Naive thymus-derived CD4-positive, alpha-beta T cell (primary cell): ENCODE measurements at places on chromosomes 4 and X.

DNA sequence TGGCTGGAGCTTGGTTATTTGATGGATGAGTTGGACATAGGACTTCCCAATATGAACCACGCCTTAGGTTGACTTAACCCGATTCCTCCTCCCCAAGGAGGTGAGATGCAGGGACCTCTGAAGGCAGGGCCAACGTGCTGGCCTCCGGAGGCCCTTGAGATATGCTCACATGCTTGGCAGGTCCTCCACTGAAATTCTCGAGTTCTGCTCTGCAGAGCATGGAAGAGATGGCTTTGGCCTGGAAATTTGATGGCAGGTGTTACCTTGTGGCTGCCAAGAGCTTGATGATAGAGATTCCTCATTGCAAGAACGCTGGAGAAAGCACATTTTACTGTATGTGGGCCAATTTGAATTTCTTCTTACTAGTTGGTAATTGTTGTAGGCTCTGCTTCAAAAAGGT lies 117.4 kb upstream of the LIMCH1 start:
- H3K27ac ChIP-seq, result no peak overlapping the region
- no peak for DNase-seq
- no peaks in the 10 kb centered on the region for H3K27me3 ChIP-seq
- no peaks in the 10 kb centered on the region for H3K36me3 ChIP-seq
- H3K4me1 ChIP-seq, result no peaks in the 10 kb centered on the region
- no peak overlapping the region for H3K4me3 ChIP-seq

- H3K36me3 ChIP-seq, result no peaks in the 10 kb centered on the region
- H3K4me3 ChIP-seq, result no peak overlapping the region
- DNase-seq, result no peak
- no peak overlapping the region for H3K27ac ChIP-seq
Measured at GRCh38 chr4:185656467-185656931, 121.2 kb upstream of the PDLIM3 start.

DNA sequence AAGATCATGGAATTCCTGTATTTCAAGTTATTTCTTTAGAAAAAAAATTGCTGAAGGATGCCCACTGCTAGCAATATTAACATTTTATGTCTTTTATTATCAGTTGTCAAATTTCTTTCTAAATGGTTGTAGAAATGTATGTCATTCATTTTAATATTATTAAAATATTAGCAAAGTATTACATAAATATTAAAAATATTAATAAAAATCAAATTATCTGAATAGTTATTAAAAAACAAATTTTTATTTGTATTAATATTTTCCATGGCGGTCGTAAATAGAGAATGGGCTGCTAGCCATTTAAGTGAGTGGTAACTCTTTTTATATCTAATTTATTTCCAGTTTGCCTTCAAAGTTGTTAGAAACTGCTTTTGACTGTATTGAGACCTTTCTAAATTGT lies 72.2 kb downstream of the ATP10D start:
- no peak overlapping the region for H3K27ac ChIP-seq
- no peaks in the 10 kb centered on the region for H3K27me3 ChIP-seq
- DNase-seq, result no peak
- no peak overlapping the region for H3K4me3 ChIP-seq
- H3K36me3 ChIP-seq, result no peaks in the 10 kb centered on the region

DNA sequence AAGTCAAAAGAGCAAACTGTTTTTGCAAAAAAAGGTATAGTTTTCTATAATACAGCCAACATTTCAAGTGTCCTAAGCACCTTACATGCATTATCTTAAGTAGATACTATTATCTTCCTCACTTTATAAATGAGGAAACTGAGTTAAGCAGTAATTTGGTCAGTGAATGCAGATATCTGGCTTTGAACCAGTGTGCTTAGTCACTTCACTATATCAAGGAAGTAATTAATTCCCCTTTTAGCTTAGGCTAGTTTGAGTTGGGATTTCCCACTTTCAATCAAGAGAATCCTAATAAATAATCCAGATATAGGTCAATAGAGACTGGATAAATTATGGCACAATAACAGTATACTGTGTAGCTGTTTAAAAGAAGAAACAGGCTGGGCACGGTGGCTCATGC lies 14.8 kb downstream of the SPINK2 start:
- no peaks in the 10 kb centered on the region for H3K36me3 ChIP-seq
- DNase-seq, result no peak
- H3K27ac ChIP-seq, result no peak overlapping the region
- H3K4me3 ChIP-seq, result no peak overlapping the region
- no peaks in the 10 kb centered on the region for H3K27me3 ChIP-seq
- no peaks in the 10 kb centered on the region for H3K4me1 ChIP-seq

- no peaks in the 10 kb centered on the region for H3K4me1 ChIP-seq
- H3K4me3 ChIP-seq, result no peak overlapping the region
- no peaks in the 10 kb centered on the region for H3K36me3 ChIP-seq
- H3K27me3 ChIP-seq, result no peaks in the 10 kb centered on the region
Measured at GRCh38 chr4:137529432-137529831, 2.9 kb downstream of the PCDH18 start.

GRCh38 chr4:98639108-98639507 lies 19.3 kb downstream of the TSPAN5 start:
- peaks cover 8% of the 10 kb centered on the region for H3K4me1 ChIP-seq
- no peaks in the 10 kb centered on the region for H3K27me3 ChIP-seq
- H3K27ac ChIP-seq, result peak overlapping the region; percentile 49
- peak overlapping the region; percentile 36 for H3K4me3 ChIP-seq

GRCh38 chrX:150919401-150919800 lies 20.9 kb upstream of the CD99L2 start:
- no peaks in the 10 kb centered on the region for H3K4me1 ChIP-seq
- no peak overlapping the region for H3K27ac ChIP-seq

DNA sequence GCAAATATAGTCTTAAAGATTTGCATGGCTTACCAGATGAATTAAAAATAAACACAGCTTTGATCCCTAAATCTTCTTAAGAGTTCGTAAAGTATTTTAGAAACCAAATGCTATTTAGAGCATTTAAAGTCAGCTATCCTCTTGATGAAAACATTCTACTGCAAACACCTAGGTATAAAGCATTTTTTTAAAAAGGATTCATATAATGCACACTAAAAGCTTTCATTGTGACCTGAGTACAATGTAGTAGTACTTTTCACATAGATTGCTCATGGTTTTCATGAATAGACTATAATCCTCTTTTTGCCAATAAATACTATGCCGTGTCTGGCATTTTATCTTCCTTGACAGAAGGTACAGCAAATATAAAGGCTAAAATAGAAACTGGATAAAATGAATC lies 805.1 kb upstream of the INTU start:
- DNase-seq, result no peak
- H3K27ac ChIP-seq, result no peak overlapping the region
- no peaks in the 10 kb centered on the region for H3K4me1 ChIP-seq
- no peak overlapping the region for H3K4me3 ChIP-seq

- H3K4me3 ChIP-seq, result no peak overlapping the region
- DNase-seq, result no peak
- H3K27ac ChIP-seq, result no peak overlapping the region
Measured at GRCh38 chr4:88828842-88829571, 131.4 kb upstream of the NAP1L5 start.

- no peak overlapping the region for H3K4me3 ChIP-seq
- DNase-seq, result no peak
- H3K27ac ChIP-seq, result no peak overlapping the region
Measured at GRCh38 chrX:16843208-16843909, 26.8 kb downstream of the RBBP7 start.

DNA sequence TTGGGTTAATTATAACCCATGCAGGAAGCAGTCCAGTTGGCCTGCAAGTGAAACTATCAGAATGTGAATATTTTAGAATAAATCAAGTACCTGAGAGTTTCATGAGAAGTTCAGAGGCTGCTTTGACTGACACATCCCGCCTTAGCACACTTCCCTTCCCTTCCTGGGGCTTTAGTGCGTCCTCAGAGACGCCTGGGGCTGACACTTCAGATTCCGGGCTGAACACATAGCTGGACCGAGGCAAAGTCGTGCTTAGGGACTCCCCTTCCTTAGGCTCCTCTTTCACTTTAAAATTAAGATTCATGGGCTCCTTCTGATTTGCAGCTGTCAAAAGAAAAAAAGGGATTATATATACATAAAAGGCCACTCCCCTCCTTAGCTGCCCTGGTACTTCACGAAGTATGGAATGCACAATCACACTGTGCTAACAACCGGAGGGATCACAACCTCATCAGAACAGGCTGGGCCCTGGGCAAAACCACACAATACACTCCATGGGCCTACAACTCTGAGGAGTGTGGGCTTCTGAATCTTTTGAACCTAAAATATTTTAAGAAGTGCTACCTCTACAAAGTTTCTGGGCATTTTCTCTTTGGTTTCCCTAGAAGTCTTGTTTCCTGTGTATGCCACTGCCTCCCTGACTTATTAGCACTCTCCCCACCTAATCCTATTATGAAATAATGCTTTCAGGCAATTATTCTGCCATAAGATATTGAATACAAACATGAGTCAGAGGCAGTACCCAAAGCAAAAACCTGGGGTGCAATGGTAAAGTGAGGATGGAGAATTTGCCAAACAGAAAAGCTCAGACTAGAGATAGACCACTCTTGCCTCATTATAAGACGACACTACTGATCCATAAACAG lies 68.2 kb downstream of the ZNF827 start:
- H3K4me3 ChIP-seq, result no peak overlapping the region
- H3K27ac ChIP-seq, result no peak overlapping the region
- DNase-seq, result no peak
- H3K27me3 ChIP-seq, result no peaks in the 10 kb centered on the region
- peaks cover 6% of the 10 kb centered on the region for H3K36me3 ChIP-seq

DNA sequence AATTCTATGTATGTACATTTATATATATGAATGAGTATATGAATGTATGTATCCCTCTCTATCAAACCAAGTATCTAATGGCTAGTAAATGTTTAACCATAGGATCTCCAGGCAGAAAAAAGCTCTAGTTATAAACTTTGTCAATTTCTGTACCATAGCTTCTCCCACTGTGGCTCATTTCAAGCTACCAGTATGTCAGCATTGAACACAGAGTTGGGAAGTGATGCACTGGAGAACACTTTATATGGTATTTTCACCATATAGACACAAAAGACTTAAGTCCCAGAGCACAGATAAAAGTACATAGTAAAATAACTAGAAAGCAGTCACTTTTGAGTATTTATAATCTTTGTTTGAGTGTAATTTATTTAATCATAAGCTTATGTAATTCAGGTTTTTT lies 53.9 kb upstream of the ATP8A1 start:
- H3K27ac ChIP-seq, result no peak overlapping the region
- H3K27me3 ChIP-seq, result no peaks in the 10 kb centered on the region
- no peaks in the 10 kb centered on the region for H3K4me1 ChIP-seq
- DNase-seq, result no peak
- H3K36me3 ChIP-seq, result no peaks in the 10 kb centered on the region

DNA sequence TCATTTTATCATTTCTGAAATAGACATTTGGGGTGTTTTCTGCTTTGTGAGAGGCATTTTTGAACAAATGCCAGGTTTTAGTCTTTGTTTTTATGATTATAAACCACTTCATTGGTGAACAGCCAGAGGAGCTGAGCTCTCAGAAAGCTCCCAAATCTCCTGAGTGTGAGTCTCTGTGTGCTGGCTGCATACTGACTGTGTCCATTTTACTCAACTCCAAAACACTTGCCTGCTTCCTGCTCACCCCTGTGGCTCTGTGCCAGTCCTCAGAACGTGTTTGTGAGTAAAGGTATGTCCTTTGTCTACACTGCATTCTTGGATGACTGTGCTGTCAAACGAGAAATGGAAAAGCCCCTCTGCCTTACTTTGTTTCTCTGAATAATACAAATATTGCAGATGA lies 5.4 kb upstream of the LRAT start:
- no peaks in the 10 kb centered on the region for H3K36me3 ChIP-seq
- no peak overlapping the region for H3K4me3 ChIP-seq
- H3K27me3 ChIP-seq, result no peaks in the 10 kb centered on the region
- H3K4me1 ChIP-seq, result no peaks in the 10 kb centered on the region

DNA sequence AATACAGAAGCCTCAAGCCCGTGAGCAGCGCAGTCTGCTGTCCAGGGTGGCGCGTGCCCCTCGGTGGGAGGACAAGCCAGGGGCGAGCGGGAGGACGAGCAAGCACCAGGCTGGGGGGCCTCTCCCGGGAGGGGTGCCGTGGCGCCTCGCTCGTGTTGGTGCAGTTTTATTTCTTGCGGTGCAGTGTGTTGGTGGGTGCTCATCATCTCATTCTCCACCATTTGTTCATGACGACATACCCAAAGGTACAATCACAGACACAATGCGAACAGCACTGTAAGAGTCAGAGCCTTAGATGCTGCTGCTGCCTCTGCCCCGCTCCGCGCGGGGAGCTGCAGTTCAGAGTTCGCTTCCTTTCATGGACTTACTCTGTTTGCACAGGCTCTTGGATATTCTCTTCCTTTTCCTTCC lies 30.3 kb downstream of the RGS12 start:
- no peaks in the 10 kb centered on the region for H3K27me3 ChIP-seq
- no peak overlapping the region for H3K4me3 ChIP-seq
- H3K4me1 ChIP-seq, result no peaks in the 10 kb centered on the region
- no peak overlapping the region for H3K27ac ChIP-seq
- DNase-seq, result no peak

- no peak overlapping the region for H3K27ac ChIP-seq
- peaks cover 12% of the 10 kb centered on the region for H3K36me3 ChIP-seq
- no peak for DNase-seq
Measured at GRCh38 chr4:27020203-27020602, 159.6 kb downstream of the STIM2 start.

DNA sequence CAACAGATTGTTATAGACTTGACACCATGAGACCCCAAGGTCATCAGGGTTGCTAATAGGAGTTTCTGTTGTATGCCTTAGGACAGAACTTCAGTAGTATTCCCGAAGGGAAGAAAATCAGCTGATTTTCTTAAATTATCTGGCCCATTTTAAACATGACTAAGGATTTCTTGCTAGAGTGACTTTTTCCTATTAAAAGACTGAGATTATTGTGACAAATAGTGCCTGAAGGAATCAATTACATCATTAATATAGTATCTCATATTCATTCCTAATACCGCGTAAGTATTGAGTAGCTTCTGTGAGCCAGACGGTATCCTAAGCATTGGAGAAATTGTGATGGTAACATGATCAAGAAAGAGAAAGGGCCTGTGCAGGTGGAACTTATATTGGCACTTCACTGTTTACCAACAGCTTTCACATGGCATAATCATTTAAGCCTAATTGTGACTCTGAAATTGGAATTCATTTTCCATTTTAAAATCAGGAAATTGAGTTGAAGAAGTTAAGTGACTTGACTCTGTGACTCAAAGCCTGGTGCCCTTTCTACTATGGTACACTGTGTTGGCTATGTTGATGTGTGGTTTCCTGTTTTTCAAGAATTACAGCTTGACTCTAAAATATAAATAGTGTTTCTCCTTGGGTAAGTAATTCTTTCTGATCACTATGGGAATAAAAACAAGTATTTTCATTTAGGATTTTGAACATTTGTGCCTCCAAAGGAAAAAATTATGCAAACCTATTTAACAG lies 4.1 kb downstream of the AFF1 start:
- peak overlapping the region; percentile 25 for H3K27ac ChIP-seq
- H3K27me3 ChIP-seq, result no peaks in the 10 kb centered on the region
- no peak overlapping the region for H3K4me3 ChIP-seq
- H3K36me3 ChIP-seq, result peaks cover 8% of the 10 kb centered on the region
- DNase-seq, result no peak
